Adrenal gland (tissue), 19 donors: ENCODE measurements at places on chromosomes 7 and 10. TPM values are rescaled to one million over a fixed set of nuclear protein-coding genes. Genes with fewer than 3 reads are reported as not detected.

TECPR1 gene
- 12.3 TPM for polyA plus RNA-seq

EPHA1 gene
- polyA plus RNA-seq = 0.07 TPM

TMEM72 gene
- polyA plus RNA-seq = not detected

GFRA1 gene
- 1.4 TPM for polyA plus RNA-seq

HECW1 gene
- 0.02 TPM for polyA plus RNA-seq

TRIM50 gene
- 0.27 TPM for polyA plus RNA-seq

MET gene
- 0.64 TPM for polyA plus RNA-seq

ASIC3 gene
- 10.0 TPM for polyA plus RNA-seq

OGDHL gene
- 9.2 TPM for polyA plus RNA-seq
